H1 (cell line): ENCODE measurements at places on chromosomes 13 and 19. TPM values are rescaled to one million over a fixed set of nuclear protein-coding genes. Genes with fewer than 3 reads are reported as not detected.

GRCh38 chr13:113514847-113515246 is 24.3 kb upstream of the DCUN1D2 start:
- no peak for DNase-seq

DNA sequence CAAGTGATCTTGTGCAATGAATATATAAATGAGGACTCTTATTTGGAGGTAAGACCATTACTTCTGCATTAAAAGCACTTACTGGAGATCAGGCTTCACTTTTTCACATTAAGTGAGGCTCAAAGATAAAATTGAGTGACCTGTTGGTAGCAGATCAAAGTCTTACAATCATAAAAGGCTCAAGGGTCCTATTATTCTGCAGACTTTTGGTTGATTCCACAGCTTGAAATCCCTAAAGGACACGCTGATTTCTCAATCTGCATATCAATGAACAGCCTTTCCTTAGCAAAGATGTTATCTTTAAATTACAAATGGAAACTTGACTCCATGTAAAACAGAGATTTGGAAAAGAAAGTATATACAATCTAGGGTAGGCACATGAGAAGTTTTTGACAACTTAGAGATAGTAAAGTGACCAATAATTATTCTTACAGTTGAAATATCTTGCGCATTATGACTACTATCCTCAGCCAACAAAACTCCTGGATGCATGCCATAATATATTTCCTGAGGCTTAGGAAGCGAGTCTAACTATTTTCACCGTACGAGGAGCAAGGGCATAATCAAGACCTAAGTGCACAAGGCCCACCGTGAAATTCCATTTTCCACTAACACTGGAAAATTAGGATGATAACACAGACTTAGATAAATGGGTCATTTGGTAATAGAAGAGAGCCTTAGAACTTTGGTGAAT is 640.7 kb downstream of the LIG4 start:
- no peak for DNase-seq

F7 gene
- 0.43 and 0.67 TPM in 2 replicates for total RNA-seq

DNA sequence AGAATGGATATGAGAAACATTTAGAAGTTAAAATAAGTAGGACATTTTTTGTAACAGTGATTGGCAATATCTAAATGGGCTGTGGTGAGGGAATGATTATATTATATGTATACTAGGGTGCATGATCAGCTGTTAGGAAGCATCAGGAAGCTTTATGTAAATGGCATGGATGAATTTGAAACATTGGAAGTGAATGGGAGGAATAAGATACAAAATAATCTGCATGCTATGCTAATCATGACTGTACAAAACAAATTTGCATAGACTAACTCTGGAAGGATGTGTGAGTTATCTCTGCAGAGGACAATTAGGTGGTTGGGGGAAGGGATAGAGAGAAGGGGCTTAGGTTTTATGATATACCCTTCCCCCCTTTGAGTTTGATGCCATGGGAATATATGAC is 156.5 kb downstream of the MTUS2 start:
- DNase-seq: no peak

TSHZ3 gene
- total RNA-seq: 9.3 and 12.3 TPM in 2 replicates

LRCH1 gene
- total RNA-seq: 10.1 and 10.9 TPM in 2 replicates

- no peak for DNase-seq
Observed at GRCh38 chr13:103009051-103009840, 57.0 kb downstream of the SLC10A2 start.

GRCh38 chr19:39150807-39151600 is 25.4 kb downstream of the PAK4 start:
- DNase-seq: no peak

POU2F2 gene
- total RNA-seq: 6.1 and 7.2 TPM in 2 replicates

GRCh38 chr13:22039961-22040360 is 369.1 kb downstream of the FGF9 start:
- DNase-seq: no peak

DNA sequence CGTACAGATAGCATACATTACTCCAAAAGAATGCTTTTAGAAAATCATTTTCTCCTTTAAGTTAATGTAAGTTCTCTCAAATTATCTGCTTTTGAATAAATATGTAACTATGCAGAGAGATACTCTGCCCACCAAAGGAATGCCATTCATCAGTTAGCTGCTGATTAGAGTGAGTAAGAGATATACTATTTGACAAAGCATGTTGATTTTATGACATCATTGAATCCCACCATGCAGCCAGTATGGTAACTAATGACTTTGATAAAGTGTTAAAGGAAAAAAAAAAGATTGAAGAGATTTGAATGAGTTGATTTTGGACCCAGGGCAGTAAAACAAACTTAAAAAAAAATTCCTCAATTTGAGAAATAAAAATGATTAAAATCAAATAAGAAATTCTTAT is 521.5 kb downstream of the SLITRK6 start:
- DNase-seq: no peak

DNA sequence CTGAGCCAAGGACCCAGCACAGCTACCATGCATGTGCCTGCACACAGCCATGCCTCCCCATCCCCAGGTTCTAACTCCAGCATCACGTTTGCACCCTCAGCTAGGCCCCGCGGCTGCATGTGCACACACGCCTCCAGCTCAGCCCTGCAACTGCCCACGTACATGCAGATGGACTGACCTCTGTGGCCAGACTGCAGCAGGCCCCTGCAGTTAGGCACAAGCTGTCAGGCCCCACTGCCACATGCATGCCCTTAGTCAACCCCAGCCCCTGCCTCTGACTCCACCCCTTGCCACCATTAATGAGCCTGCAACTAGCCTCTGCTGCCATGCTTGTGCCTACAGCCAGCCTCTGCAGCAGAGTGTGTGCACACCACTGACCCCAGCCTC is 23.1 kb downstream of the SLC6A16 start:
- DNase-seq: peak; percentile 38

GRCh38 chr13:92823059-92823458 is 403.5 kb upstream of the GPC6 start:
- DNase-seq: no peak

GRCh38 chr13:95457294-95457693 is 95.2 kb upstream of the CLDN10 start:
- DNase-seq: no peak

- no peak for DNase-seq
Observed at GRCh38 chr19:1304197-1304924, 18.7 kb downstream of the EFNA2 start.

DNA sequence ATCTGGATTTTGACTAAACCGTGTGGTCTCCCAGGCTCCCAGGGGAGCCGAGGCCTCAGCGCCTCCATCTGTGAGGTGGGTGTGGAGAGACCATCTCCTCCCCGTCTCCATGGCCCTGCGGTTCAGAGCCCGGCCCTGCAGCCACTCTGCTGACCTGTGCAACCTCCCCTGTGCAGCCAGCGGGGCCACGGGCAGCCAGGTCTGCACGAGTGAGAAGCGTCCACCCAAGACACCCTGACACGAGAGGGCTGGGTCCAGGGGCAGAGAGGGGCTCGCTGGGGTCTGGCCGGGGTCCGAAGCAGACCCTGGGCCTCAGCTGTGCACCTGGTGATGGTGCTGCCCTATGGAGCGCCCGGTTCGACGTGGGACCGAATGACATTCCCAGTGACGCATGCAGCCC is 10.4 kb upstream of the CACTIN start:
- DNase-seq: no peak

GRCh38 chr13:79456051-79456450 is 24.9 kb upstream of the NDFIP2 start:
- no peak for DNase-seq

CGB8 gene
- total RNA-seq: 0.46 TPM in 1 of 2 replicates, not detected in the other

DNA sequence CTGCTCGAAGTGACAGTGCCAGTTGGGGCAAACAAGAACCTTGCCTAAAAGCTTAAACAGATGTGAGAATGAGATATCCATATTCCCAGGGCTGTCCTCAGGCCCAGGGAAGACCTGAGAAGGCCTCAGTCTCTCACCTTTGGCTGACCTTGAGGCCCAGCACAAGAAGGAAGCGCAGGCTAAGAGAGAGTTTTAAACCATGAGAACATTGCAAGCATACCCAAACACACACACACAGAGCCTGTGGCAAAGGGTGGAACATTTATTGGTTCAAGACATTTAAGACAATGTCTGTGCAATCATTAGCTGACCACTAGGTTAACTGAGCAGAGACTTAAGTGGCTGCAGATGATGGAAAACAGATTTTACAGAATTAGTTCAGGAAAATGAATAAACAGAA is 248.2 kb downstream of the NBEA start:
- DNase-seq: no peak

DNA sequence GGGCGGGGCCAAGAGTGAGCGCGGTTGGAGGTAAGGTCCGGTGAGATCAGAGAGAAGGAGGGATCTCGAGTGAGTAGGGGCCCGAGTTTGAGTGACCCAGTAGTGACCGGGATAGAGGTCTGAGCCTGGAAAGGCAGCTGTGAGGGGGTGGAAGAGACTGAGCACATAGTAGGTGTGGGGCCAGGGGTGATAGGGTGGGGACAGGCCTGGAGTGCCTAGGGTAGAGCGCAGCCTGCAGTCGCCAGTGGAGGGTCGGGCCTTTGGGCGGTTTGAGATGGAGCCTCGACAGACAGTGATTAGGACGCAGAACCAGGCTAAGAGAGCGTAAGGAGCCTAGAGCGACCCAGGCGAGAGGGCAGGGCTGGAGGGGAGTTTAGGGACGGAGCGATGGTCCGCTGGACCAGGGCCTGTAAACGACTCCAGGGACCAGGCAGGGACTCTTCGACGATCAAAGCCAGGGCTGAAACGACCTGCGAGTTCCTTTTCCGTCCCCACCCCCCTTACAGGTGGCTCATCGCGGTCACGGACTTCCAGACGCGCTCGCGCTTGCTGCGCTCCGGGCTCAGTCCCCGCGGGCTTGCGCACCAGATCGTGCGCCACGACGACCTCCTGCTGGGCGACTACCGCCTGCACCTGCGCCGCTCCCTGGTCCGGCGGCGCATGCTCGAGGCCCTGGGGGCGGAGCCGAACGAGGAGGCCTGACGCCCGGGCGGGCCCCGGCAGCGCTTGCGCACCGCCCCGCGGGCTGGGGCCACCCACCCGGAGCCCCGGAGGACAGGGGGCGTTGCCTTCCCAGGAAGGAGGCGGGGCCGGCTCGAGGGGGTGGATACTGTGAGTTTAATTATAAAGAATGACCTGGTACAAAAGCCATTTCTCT is 9.4 kb downstream of the C19orf81 start:
- peak; percentile 95 for DNase-seq

- no peak for DNase-seq
Observed at GRCh38 chr19:21133633-21134032, 8.2 kb upstream of the ZNF431 start.

DNA sequence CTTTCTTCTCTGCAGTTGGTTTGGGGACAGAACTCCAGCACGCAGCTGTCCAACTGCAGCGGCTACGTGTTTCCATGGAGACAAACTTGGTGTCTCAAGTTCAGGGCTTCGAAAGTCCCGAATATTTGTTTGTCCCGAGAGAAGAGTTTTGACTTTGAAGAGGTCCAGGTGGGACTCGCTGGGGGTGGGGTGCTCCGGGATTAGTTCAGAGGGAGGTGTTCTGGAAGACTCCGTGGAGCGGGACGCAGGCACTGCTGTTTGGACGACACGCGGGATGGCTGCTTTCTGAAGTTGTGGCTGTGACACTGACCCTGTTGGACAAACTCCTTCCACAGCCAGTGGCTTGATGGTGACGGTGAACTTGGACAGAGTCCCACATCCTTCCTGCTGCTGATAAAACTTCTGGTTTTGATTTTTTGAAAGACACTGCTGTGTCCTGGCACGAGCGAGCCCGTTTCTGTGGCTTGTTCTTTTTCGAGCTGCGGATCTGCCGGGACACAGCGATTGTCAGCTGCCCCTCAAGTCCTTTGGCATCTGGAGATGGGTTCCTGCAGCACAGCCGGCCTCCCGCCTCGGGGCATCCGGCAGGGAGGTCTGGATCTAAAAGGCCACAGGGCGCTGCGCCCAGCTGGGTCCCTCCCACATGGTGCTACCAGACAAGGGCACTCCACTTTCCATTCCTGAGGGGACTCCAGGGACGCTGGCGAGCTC is 15.9 kb upstream of the RANBP3 start:
- DNase-seq: no peak

GRCh38 chr13:41004875-41005693 is 14.0 kb downstream of the ELF1 start:
- no peak for DNase-seq

TICAM1 gene
- 0.65 TPM in 2 replicates for total RNA-seq

ELAVL3 gene
- 1.0 and 2.0 TPM in 2 replicates for total RNA-seq

ZNF442 gene
- 2.0 and 2.4 TPM in 2 replicates for total RNA-seq

TBC1D17 gene
- total RNA-seq: 44.9 and 47.6 TPM in 2 replicates

GRCh38 chr13:21797736-21798135 is 126.9 kb downstream of the FGF9 start:
- no peak for DNase-seq

- DNase-seq: peak; percentile 94
Observed at GRCh38 chr19:18590273-18591272, 2.0 kb downstream of the REX1BD start.

DNA sequence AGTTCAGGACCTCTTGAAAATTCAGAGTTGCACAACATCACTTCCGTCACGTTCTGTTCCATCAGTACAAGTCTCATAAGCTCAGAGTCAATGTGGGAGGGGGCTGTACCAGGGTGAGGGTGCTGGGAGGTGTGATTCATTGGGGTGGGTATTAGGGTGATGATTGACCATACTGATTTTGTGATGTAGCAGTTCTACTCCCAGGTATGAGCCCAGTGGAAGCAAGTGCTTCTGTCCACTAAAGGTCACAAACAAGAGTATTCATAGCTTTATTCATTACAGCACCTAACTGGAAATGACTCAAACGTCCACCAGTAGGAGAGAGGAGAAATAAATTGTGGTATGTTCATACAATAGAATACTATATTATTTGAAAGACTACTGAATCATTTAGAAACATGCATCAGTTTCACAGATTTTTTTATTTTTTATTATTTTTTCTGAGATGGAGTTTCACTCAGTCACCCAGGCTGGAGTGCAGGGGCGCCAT is 12.1 kb upstream of the UPF3A start:
- no peak for DNase-seq

NLRP4 gene
- not detected in 2 replicates for total RNA-seq

DNA sequence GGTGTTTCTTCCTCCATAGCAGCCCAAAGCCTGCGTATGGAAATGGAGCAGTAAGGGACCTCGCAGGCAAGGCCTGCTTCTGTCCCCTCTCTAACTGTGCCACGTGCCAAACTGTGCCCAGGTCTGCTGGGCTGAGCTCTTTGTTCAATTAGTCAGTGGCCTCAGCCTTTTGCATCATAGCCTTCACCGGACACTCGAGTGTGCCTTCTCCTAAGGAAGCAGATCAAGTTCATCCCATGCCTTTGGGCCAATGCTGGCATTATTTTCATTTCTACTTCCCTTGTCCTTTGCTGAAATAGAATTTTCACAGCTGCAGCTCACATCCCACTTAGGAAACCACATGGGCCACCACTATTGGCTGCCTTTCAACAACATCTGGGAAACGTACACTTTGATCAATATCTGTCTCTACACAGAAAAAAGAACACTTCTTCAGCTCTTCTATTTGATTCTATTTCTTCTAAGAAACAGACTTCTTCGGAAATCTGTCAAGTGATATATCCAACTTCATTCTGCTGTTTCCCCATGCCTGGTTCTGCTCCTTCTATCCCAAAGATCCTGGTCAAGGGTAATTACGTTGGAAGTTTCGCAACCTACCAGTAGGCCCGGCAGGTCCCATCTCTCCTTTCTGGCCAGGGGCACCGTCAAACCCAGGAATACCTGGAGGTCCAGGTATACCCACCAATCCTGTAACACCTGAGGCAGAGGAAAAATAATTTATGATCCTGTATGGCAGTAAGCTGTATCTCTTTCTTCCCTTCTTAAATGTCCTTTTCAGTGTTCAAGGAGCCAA is 143.9 kb downstream of the COL4A1 start:
- no peak for DNase-seq

GRCh38 chr19:13942023-13942684 is 3.9 kb upstream of the PODNL1 start:
- DNase-seq: no peak
